Natural killer cell treated with Interleukin-12 subunit alpha and Interleukin-12 subunit beta and Interleukin-15 and Interleukin-18, amount 100 ng/mL, for 72 hours (primary cell): ENCODE measurements at places on chromosomes 1 and 21.

- no peaks in the 10 kb centered on the region for H3K36me3 ChIP-seq
- no peak overlapping the region for H3K27ac ChIP-seq
- H3K4me1 ChIP-seq, result no peaks in the 10 kb centered on the region
- H3K27me3 ChIP-seq, result peaks cover 13% of the 10 kb centered on the region
- H3K4me3 ChIP-seq, result no peak overlapping the region
Observed at GRCh38 chr1:7695497-7696117, 75.5 kb upstream of the VAMP3 start.

DNA sequence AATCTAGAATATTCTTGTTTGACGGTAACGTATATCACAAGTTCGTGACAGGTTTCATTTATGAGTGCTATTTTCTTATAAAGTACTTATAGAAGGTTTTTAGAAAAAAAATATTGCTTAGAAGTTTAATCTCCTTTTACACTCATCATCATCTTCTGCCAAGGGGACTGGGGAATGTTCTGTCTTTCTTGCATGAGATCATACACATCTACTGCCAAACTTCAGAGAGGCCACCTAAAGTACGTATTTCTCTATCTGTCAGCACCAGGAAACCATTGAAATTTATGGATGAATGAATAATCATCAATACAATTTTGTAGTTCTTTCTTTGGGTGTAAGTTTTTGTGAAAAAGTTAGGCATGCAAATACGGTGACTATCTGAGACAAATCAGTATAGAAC, 245.8 kb downstream of the SPATA17 start:
- H3K27ac ChIP-seq, result no peak overlapping the region
- no peaks in the 10 kb centered on the region for H3K4me1 ChIP-seq
- no peak for DNase-seq
- peaks cover 4% of the 10 kb centered on the region for H3K36me3 ChIP-seq
- no peaks in the 10 kb centered on the region for H3K27me3 ChIP-seq

GRCh38 chr1:93219443-93219842, 38.9 kb downstream of the CCDC18 start:
- DNase-seq, result no peak
- H3K27me3 ChIP-seq, result no peaks in the 10 kb centered on the region
- H3K27ac ChIP-seq, result no peak overlapping the region
- H3K4me1 ChIP-seq, result peaks cover 16% of the 10 kb centered on the region
- H3K36me3 ChIP-seq, result peaks cover 25% of the 10 kb centered on the region
- H3K4me3 ChIP-seq, result peak overlapping the region; percentile 45

DNA sequence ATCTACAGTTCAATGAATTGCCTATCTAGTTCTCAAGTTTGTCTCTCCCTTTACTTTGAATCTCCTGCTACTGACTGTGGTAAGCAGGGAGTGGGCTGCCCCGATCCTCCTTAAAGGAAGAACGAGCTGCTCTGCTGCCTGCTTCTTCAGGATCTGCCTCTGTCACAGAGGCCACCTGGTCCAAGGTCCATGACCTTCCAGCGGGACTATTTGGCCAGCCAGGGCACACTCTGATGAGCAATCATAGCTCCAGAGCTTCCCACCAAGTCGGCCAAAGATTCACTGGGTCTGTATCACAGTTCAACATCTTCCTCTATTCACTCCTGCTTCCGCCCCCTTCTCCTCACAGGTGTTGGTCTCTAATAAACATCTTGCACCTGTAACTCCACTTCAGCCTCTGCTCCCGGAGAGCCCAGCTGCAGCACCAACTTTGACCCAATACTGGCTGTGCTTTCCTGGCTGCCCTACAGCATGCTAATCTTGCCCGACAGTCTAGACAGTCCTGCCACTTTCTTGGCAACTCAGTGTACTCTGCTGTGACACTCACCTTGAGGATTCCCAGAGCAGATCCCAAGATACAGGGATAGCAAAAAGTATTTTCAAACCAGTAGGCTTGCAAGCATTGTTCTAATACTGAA, 16.9 kb upstream of the MAP10 start:
- no peak overlapping the region for H3K4me3 ChIP-seq
- H3K27me3 ChIP-seq, result no peaks in the 10 kb centered on the region
- no peaks in the 10 kb centered on the region for H3K36me3 ChIP-seq
- no peak overlapping the region for H3K27ac ChIP-seq
- no peak for DNase-seq

- peaks cover 38% of the 10 kb centered on the region for H3K27me3 ChIP-seq
- no peaks in the 10 kb centered on the region for H3K36me3 ChIP-seq
- H3K27ac ChIP-seq, result peak overlapping the region; percentile 41
- H3K4me3 ChIP-seq, result peak overlapping the region; percentile 55
Observed at GRCh38 chr1:9425859-9426258, 113.4 kb upstream of the SLC25A33 start.

DNA sequence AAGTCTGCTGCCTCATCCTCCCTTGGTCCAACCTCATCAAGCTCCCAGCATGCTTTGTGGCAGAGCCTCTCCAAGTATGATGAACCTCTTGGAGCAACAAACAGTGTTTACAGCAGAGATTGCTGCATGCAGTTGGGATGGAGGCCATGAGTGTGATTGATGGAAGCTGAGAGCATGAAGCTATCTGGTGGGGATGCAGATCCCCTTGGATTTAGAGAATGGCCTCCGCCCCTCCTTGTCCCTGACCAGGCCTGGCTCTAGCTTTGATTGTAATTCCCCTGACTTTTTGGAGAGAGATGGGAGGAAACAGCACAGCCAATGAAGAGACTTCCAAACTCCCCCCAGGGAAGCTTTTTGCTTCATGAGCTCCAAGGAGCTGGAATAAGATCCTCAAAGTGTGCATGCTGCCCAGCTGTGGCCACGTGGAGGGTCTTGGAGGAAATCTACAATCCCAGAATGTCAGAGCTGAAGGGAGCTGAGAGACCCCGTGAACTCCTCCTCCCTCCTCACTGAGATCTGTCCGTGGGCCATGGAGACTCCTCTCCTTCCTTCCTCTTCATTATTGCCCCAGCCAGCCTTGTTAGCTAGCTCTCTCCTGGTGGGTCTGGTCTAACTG, 165.3 kb upstream of the USP24 start:
- H3K4me1 ChIP-seq, result peaks cover 12% of the 10 kb centered on the region
- H3K36me3 ChIP-seq, result no peaks in the 10 kb centered on the region
- H3K4me3 ChIP-seq, result no peak overlapping the region
- no peak for DNase-seq

GRCh38 chr1:235734335-235734734, 84.8 kb upstream of the GNG4 start:
- no peak overlapping the region for H3K27ac ChIP-seq
- no peak overlapping the region for H3K4me3 ChIP-seq
- H3K36me3 ChIP-seq, result peaks cover 12% of the 10 kb centered on the region
- no peak for DNase-seq
- no peaks in the 10 kb centered on the region for H3K27me3 ChIP-seq

DNA sequence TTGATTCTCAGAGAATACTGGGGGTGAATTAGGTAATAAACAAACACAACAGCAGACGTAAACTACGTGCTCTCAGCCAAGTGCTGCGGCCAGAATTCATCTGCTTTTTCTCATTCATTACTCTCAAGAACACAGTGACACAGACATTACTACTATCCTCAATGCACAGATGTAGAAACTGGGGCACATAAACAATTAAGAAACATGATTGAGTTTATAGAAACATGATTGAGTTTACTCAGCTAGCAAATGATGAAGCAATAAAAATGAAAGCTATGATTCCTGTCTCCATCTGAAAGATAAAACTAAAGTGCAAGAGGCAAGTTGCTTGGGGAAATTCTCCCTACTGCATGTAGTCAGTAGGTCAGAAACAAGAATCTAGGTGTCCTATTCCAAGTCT, 140.5 kb downstream of the IFI44 start:
- H3K4me3 ChIP-seq, result no peak overlapping the region
- no peaks in the 10 kb centered on the region for H3K27me3 ChIP-seq
- no peak for DNase-seq
- no peaks in the 10 kb centered on the region for H3K36me3 ChIP-seq
- H3K27ac ChIP-seq, result no peak overlapping the region

GRCh38 chr21:17539743-17540341, 27.0 kb downstream of the CXADR start:
- peaks cover 12% of the 10 kb centered on the region for H3K27me3 ChIP-seq
- no peaks in the 10 kb centered on the region for H3K36me3 ChIP-seq
- no peak overlapping the region for H3K27ac ChIP-seq
- H3K4me3 ChIP-seq, result no peak overlapping the region
- H3K4me1 ChIP-seq, result no peaks in the 10 kb centered on the region

DNA sequence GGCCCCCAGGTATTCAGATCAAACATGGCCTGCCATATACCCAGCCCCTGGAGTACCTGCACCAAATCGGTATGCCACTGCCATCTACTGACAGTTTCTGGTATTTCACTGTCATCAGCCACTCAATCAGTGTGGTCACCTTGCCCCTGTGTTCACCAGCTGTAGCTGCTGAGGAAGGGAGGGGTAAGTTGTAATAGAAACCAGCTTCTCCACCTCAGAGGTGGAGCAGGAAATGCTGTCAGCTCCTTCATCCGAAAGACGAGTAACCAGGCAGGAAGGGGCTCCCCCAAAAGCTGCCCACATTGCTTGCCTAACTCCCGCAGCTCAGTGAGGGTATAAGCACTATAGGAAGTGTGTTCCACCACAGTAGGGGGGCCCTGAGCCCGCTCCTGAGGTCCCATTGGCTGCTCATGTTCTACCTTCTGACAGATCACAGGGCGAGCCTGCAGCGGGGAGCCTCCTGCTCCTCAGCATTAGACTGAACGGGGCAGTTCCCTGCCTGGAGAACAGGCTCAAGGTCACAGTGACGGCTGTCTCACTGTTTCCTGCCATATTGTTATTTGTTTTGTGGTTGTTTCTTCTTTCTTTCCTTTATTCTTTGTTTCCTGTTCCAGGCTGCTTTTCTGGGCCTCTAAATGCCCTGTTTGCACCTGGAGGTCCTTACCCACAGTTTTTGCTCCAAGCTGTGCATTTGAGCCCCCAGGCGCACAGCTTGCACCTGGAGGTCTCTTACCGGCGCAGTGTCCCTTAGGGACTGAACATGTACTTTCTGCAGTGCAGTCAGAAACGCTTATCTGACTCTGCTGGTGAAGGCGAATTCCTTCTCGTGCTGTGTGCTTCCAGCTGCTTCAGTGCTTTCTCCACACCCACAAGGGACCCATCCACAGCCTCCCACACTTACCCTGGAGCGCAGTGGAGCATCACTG, 1638.3 kb downstream of the MRPL39 start:
- peak; percentile 75 for DNase-seq
- H3K27me3 ChIP-seq, result no peaks in the 10 kb centered on the region
- H3K36me3 ChIP-seq, result no peaks in the 10 kb centered on the region
- H3K4me3 ChIP-seq, result peak overlapping the region; percentile 43
- no peak overlapping the region for H3K27ac ChIP-seq
- H3K4me1 ChIP-seq, result peaks cover 11% of the 10 kb centered on the region

- no peaks in the 10 kb centered on the region for H3K27me3 ChIP-seq
- H3K36me3 ChIP-seq, result no peaks in the 10 kb centered on the region
- H3K4me1 ChIP-seq, result no peaks in the 10 kb centered on the region
- DNase-seq, result no peak
- no peak overlapping the region for H3K27ac ChIP-seq
- no peak overlapping the region for H3K4me3 ChIP-seq
Observed at GRCh38 chr1:119330466-119331189, 38.0 kb upstream of the HAO2 start.

- no peak for DNase-seq
- no peak overlapping the region for H3K27ac ChIP-seq
- H3K36me3 ChIP-seq, result no peaks in the 10 kb centered on the region
- no peaks in the 10 kb centered on the region for H3K4me1 ChIP-seq
Observed at GRCh38 chr1:201714542-201715329, 114.2 kb upstream of the IPO9 start.

GRCh38 chr1:31860581-31860980, 44.8 kb upstream of the SPOCD1 start:
- H3K27me3 ChIP-seq, result no peaks in the 10 kb centered on the region
- no peak overlapping the region for H3K4me3 ChIP-seq
- no peak overlapping the region for H3K27ac ChIP-seq
- DNase-seq, result peak; percentile 35
- H3K4me1 ChIP-seq, result no peaks in the 10 kb centered on the region

- H3K27ac ChIP-seq, result peak overlapping the region; percentile 85
- no peak for DNase-seq
- no peak overlapping the region for H3K4me3 ChIP-seq
- H3K36me3 ChIP-seq, result no peaks in the 10 kb centered on the region
- H3K27me3 ChIP-seq, result no peaks in the 10 kb centered on the region
Observed at GRCh38 chr1:19435181-19435580, 50.2 kb downstream of the CAPZB start.
